Karpas-422 (cell line): ENCODE measurements at places on chromosomes 3 and 15.
A peak's percentile ranks its signal among the peaks of the same experiment; 100 is the strongest.

- no peak for DNase-seq
These were observed 5.8 kb downstream of the CPOX start for GRCh38 chr3:98587654-98588053.

DNA sequence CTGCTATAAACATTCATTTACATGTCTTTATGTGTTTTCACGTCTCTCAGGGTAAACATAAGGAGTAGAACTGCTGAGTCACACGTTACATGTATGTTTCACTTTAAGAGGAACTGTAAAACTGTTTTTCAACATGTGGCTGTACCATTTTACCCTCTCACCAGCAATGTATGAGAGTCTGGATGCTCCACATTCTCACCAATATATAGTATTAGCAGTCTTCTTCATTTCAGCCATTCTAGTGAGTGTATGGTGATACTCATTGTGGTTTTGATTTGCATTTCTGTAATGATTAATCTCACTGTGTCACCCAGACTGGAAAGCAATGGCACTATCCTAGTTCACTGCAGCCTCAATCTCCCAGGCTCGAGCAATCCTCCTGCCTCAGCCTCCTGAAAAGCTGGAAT, 37.1 kb downstream of the PHC3 start:
- peak; percentile 57 for DNase-seq

DNA sequence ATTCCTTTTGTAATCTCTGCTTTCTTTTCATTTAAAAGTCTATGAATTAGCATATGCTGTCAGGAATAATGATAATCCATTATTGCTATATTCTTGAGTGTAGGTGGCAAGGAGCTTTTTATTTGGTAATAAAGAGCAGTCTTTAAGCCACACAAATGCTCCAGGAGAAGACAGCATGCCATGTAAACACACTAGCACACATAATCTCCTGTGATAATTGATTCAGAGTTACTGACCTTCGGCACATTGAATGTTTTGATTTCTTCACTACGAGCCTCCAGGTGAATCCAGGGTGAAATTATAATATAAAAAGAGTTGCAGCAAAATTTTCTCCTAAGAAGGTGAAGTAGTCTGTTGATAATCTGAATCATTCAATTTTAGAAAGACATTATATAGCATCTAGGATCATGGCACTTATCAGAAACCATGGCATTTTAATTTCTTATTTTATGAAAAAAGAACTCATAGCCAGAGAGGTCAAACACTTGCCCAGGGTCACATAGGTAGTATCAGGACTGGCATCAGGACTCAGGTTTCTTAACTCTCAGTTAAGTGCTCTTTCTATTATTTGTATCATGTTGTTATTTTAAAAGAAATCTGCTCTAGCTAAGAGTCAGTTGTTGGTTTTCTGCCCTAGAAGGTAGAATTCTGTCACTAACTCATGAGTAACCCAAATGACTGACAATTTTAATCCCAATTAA, 21.3 kb upstream of the DHX36 start:
- no peak for DNase-seq

- no peak for DNase-seq
These were observed at the start of gene DNASE1L3 for GRCh38 chr3:58210761-58211460. Gene DNASE1L3, minus strand, starts transcription at chr3:58210972. Its CDS starts 66 bp downstream, at chr3:58210906.

- DNase-seq, result no peak
These were observed 215.2 kb downstream of the POLQ start for GRCh38 chr3:121330634-121331033.

DNA sequence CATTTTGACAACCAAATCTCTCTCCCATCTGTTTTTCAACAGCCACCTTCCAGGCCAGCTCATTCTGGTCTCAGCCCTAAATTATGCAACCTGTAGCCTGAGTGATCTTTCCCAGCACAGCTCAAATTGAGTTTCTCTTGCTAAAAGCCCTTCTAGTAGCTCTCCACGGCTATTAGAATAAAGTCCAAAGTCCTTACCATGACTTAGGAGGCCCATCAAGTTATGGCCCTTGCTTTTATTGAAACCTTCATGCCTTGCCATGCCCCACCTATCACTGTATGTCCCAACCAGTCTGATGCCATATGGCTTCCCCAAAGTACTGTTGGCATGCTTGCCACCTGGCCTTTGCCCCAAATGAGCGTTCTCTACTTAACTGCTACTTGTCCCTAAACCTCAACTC, 303.5 kb upstream of the GADL1 start:
- no peak for DNase-seq

DNA sequence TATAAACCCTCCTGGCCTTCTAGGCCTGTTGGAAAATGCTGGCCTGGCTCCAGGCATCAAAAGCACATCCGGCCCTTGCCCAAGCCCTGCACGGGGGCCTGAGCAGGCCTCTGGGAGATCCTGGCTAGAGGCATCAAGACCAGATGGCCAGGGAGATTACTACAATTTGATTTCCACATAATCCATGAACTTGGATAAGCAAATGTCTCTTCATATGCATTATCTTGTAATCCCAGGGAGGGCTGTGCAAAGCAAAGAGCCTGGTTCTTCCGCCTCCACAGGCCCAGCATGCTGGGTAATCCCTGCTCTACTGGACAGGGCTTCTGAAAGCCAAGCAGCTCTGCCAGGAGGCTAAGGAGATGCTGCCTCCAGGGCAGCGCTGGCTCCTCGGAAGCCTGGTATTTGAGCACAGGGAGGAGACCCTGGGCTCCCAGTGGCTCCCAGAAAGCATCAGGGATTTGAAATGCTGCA, 18.2 kb downstream of the MRPL46 start:
- DNase-seq, result no peak

DNA sequence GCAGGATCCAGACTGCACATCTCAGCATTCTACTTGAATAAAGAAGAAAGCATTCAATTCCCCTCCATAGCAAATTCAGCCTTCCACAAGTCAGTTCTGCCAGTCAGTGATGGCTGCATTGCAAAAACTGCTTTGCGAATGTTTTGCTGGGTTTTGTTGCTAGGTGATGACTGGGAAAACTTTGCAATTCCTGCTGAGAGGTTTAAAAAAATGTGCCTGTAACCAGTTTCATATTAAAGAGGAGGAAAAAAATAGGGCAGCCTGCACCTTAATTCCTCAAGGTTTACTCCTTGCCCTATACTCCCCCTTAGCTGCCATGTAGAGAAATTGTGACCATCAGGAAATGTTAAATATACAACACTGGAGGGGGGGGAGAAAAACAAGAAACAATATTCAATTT, 225.6 kb upstream of the ATP11B start:
- no peak for DNase-seq

- no peak for DNase-seq
These were observed 18.2 kb upstream of the BCL2A1 start for GRCh38 chr15:79989183-79989582.

DNA sequence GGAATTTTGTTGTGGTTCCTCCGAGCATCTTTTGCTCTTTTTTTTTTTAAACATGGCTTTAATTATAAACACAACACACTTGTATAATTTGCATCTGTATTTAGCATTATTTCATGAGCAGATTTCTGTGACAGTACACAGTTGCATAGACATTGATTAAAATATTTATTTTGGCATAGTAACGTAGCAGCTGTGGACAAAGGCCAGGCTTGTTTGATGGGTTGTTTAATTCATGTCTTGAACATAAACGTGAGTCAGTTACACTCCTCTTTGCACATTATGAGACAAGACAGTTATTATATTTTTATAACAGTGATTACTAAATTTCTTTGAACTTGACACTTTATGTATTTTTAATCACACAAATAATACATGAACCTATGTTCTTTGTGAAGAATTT, 182.5 kb downstream of the CACNA2D3 start:
- no peak for DNase-seq

DNA sequence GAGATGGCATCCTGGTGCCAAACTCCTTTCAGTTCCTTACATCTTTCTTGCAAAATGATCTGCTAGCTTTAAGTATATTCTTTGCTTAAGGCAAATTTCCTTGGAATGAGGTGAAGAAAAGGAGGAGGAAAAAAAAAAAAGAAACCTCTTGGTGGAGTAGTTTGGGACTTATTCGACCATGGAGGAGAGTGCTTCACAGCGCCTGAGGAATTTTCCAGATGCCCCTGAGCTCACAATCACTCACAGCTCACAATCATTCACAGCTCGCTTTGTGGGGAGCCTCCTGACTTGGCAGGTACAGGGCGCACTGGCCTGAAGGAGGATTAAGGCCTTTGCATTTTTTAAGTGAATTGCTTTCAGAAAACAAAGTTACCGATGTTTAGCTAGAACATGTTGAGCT, 53.9 kb downstream of the BOC start:
- DNase-seq, result no peak
